Erythroblast (primary cell): ENCODE measurements at places on chromosomes 1 and 21.

DNA sequence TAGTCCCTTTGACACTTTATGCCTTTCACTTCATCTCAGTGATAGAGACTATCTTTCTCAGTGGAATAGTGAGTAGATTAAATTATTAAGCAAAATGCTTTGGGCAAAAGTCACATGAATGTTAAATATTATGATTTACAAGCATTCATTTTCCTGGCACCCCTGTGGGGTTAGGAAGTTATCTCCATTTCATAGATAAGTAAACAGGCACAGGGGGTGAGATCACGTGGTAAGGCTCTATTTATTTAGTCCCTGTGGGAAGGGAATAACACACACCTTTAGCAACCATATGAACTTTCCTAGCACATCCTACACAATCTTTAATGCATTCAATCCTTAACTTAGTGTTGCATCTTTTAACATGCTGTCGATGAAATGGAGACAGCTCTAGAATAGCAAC, 12.3 kb downstream of the PSMB2 start:
- no peak for DNase-seq

DNA sequence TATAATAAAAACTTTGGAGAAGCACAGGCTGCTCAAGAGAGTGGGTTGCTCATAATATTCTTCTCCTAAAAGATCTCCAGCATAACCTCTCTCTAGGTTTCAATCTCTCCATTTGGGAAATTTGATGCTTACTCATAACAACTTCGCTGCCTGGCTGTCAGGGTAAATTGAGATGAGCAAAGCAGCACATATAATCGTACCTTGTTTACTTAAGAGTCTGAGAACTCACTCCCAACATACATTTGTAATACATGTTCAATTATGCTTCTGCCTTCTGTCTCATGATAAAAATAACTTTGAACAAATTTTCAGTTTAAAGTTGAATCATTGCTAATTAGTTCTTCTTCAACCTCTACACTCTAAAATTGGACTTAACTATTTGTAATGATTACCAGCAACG, 68.9 kb downstream of the DUSP10 start:
- DNase-seq, result no peak

DNA sequence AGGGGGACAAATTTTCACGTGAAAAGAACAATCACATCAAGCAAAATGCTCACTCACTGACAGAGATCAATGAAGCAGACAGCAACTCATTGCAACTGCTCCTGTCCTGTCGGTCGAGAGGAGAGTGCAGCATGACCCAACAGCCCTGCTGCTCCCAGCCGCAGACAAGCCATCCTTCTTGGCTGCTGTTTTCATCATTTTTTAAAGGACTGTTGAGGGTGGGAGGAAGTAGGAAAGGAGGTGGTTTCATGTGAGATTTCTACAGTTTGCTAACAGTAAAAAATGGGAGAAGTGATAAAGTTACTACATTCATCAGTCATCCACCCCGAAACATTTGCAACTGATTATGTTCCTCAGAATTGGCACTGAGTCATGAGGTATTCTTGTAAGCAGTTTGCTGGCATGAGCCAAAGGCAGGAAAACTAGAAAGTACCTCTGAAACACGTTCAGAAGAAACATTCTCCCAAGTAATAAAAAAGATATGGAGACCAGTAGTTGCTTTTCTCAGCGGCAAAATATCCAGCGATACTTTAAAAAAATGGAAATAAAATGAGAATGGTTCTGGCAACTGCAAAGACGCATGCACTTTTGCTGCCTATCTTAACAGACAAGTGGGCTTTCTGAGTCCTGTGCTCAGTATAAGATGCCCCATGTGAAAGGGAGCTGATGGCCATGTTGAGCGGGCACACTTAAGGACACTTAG, 72.0 kb upstream of the CLDN14 start:
- DNase-seq, result no peak

DNA sequence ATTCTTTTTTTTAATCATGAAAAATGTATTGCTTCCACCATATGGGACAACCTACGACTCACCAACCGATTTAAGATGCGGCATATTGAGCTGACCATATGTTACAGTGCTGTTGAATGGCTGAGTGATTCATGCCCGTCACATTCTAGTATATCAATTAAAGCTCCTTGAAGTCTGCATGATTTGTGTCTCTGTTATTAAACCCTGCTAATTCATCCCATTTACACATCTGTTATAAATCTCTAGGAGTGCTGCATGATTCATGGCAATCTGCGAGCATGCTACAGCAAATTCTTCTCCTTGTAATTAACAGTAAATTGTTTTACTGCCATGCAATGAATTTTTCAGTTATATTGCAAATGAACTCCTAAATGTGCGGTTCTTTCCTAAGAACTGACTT, 239.8 kb downstream of the USH2A start:
- DNase-seq, result no peak

DNA sequence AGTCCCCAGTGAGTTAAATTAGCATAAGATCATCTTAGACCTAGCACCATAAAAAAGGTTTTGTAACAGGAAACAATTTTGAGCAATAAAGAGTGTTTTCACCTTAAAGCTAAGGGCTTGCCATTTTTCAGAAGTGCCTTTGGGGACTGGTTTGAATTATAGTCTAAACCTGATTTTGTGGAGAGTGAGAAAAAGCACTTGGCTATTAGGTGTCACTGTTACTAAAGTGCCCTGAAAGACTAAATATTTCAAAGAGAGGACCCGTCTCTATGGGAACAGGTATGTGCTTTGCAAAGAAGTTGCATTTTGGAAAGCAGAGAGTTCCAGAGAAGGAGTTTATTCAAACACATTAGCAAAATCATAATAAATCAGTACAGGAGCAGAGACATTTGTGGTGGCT, 9.1 kb downstream of the NTNG1 start:
- no peak for DNase-seq

GRCh38 chr1:152786077-152786476, at the start of gene LCE1E:
TSS of gene LCE1E (plus strand) at chr1:152786257. CDS start at chr1:152787300, 1,043 bp downstream.
- no peak for DNase-seq

- DNase-seq, result no peak
Observed at GRCh38 chr1:54111624-54112023, 41.2 kb downstream of the CDCP2 start.

GRCh38 chr1:156813750-156814570, 2.7 kb downstream of the SH2D2A start:
- peak; percentile 62 for DNase-seq

- no peak for DNase-seq
Observed at GRCh38 chr1:79852004-79852403, 845.5 kb upstream of the ADGRL4 start.

GRCh38 chr21:46153247-46154154, 1.9 kb downstream of the FTCD start:
- DNase-seq, result peak; percentile 88

GRCh38 chr1:39689214-39689613, 2.0 kb downstream of the HPCAL4 start:
- DNase-seq, result no peak
